Coronary artery (tissue), 2 donors: ENCODE measurements at places on chromosomes 12 and 14.
A peak's percentile ranks its signal among the peaks of the same experiment; 100 is the strongest.

- DNase-seq, result no peak
Measured at GRCh38 chr14:82313889-82314288, 780.2 kb upstream of the SEL1L start.

GRCh38 chr14:92382677-92383076 lies 59.7 kb downstream of the SLC24A4 start:
- no peak for DNase-seq

DNA sequence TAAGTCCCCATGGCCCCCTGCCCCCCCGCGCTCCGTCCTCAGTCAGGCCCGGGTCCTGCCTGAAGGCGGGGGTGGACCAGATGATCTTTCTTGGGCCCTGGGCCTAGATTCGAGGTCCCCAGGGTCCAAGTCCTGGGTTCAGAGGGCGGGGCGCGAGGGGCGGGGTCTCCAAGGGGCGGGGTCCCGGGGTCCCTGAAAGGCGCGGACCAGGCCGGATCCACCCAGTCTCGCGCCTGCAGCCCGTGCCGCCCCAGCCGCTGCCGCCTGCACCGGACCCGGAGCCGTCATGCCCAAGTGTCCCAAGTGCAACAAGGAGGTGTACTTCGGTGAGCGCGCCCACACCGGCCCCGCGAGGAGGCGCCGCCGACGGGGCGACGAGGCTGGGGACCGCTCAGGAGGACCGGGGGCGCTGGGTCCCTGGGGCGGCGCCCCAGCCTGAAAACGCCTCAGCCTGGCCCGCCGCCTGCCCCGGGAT lies 325 bp downstream of the CRIP1 start:
- DNase-seq, result peak; percentile 95

- DNase-seq, result no peak
Measured at GRCh38 chr12:108634341-108634751, 652 bp upstream of the SELPLG start.

GRCh38 chr12:86249851-86250250 lies 6.3 kb downstream of the MGAT4C start:
- DNase-seq, result no peak

- DNase-seq, result peak; percentile 93
Measured at GRCh38 chr12:109462868-109463692, 14.0 kb downstream of the KCTD10 start.

GRCh38 chr14:53850714-53851296 lies 105.8 kb downstream of the BMP4 start:
- no peak for DNase-seq

DNA sequence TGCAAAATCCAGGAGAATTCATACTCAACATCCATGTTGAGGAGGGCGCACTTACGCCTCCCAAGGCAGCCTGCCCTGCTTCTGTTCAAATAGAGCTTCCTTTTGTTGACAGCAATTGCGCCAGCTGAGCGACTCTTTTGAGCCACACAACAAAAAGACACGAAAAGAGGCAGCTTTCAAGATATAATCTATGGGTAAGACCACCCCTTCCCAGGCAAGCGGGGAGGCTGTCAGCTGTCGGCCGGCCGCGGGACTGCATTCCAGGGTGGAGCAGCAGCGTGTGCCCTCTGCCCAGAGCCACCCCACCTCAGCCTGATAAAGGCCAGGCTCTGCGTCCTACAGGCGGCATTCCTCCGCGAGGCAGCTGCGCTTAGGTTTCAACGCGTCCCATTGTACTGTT lies 15.8 kb upstream of the STAB2 start:
- DNase-seq, result no peak

DNA sequence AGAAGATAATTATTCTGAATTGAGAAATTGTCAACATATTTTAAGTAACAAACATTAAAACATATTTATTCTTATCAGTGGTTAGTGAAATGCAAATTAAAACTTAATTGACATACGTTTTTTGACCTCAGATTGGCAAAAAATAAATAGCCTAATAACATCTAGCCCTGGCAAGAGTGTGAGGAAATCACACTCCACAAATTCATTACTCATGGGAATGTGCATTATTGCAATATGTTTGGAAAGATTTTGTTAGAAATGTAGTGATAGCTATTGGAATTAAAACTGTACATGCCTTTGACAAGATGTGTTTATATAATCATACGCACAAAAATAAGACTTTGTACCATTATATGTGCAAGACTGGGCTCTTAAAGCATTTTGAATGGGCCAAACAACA lies 168.6 kb downstream of the KITLG start:
- DNase-seq, result no peak

GRCh38 chr14:96126339-96126782 lies 78.3 kb upstream of the BDKRB2 start:
- DNase-seq, result no peak

DNA sequence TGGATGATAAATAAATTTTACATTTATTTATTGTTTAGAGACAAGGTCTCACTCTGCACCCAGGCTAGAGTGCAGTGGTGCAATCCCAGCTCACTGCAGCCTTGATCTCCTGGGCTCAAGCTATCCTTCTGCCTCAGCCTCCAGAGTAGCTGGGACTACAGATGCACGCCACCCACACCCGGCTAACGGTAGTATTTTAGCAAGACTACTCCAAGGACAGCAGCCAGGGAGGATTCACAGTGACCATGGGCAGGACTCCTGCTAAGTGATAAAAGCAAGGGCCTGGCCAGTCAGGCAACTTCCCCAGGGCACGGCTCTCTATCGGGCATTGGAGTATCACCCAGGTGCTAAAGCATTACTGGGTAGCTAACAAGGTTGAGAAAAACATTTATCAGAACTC lies 55.4 kb downstream of the ARL6IP4 start:
- DNase-seq, result no peak

DNA sequence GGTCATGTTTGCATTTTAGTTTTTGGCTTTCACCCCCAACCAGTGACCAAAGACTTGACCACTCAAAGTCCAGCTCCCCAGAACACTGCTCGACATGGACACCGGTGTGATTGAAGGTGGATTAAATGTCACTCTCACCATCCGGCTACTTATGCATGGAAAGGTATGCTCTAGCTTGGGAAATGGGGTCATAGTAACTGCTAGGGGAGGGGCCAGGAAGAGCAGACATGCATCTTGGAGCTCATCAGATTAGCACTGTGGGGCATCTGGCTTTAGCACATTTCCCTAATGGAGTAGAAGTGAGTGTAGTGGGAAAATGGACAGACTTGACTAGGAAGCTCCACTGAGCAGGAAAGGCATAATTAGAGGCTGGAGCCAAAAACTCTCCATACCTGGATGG lies 2.8 kb downstream of the PCBP2 start:
- DNase-seq, result peak; percentile 22

GRCh38 chr14:85400678-85401077 lies 129.3 kb upstream of the FLRT2 start:
- no peak for DNase-seq

DNA sequence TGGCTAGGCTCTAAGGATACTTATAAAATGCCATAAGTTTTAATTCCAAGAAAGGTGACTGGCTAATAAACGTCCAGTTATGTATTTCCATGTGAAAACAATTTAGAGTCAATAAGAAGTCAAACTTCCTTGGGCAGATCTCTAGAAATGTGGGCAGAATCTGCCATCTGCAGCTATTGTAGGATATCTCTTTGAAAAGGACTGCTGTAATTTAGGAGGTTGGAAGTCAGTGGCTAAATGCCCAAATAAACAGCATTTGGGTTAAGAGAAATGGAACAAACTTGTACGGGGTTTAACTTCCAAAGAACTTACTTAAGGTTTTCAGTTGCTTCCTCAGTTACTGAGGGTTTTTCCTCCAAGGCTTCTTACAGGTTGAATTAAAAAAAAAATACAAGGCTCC lies 121.6 kb downstream of the FIGNL2 start:
- no peak for DNase-seq
